Endodermal cell (in vitro differentiated cells): ENCODE measurements at places on chromosomes 13 and 19.

- DNase-seq = no peak
Observed at GRCh38 chr13:44259045-44260027, 114.3 kb upstream of the SERP2 start.

- DNase-seq = no peak
Observed at GRCh38 chr19:57192077-57192420, 749 bp downstream of the ZNF264 start.

- no peak for DNase-seq
Observed at GRCh38 chr13:28477709-28477973, 17.3 kb downstream of the FLT1 start.

DNA sequence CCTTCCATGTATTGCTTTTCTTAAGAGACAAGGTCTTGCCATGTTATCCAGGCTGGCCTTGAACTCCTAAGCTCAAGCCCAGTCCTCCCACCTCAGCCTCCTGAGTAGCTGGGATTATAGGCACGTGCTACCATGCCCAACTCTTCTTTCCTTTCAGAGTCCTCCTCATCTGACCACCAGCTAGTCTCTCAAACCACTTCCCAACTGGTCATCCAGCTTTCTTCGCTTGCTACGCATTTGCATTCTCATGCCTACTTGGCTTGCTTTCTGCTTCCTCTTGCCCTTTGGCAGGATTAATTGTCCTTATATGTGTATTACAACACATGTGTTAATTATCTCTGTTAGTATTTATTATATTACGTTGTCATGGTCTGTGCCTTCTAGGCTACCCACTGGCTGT lies 6.3 kb downstream of the GPR18 start:
- no peak for DNase-seq

DNA sequence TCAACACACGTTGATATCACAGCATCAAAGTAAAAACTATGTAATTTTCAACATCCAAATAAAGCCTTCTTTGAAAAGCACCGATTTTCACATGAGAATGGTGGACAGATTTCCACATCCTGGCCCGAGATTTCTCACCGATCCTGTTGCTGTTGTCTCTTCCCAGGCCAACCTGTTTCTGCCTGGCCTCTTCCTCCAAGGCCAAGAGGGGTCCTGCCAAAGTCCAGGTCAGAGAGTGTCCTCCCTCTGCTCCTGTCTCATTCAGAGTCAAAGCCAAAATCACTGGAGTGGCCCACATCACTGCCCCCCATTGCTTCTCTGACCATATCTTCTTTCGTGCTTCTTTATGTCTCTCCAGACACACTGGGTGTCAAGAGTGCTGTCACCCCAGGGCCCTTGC lies 49.5 kb downstream of the CHST8 start:
- DNase-seq = no peak

- peak; percentile 63 for DNase-seq
Observed at GRCh38 chr19:57816652-57817051, 1.9 kb upstream of the ZNF552 start.
